NCI-H1105 treated with DMSO at 0.1 percent for 48 hours (cell line): ENCODE measurements at places on chromosomes 12 and 14.
A peak's percentile ranks its signal among the peaks of the same experiment; 100 is the strongest.

DNA sequence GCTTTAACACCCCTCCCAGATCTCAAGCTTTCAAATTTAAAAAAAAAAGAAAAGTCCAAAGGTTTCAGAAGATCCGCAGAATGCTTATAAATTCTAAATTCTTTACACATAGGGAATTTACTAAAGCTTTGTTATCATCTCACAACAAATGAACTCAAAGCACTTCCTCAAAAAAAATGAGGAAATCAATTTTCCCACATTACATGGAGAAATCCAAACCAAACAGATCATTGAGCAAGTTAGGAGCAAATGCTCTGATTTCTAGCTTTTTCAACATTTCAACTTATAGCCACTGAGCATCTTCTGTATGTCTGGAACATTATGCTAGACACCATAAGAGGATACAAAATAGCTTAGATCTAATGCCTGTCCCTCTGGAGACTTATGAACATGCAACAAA, 161.0 kb downstream of the CEP128 start:
- DNase-seq = no peak

DNA sequence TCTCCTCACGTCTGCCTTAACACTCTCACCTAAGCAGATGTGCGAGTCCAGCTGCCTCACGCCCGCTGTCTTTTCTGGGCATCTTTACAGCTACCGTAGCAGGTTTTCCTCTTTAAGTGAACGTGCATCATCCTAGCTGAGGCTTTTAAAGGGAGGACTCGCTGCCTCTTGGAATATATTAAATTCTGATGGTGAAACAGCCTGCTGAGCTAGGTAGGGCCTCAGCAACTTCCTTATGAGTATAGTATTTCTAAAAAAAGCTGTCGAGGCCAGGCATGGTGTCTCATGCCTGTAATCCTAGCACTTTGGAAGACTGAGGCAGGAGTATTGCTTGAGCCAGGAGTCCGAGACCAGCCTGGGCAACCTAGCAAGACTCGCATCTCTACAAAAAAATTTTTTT, 32.2 kb downstream of the TESC start:
- no peak for DNase-seq

- DNase-seq = no peak
Measured at GRCh38 chr12:125161712-125162022, 96.4 kb downstream of the AACS start.

DNA sequence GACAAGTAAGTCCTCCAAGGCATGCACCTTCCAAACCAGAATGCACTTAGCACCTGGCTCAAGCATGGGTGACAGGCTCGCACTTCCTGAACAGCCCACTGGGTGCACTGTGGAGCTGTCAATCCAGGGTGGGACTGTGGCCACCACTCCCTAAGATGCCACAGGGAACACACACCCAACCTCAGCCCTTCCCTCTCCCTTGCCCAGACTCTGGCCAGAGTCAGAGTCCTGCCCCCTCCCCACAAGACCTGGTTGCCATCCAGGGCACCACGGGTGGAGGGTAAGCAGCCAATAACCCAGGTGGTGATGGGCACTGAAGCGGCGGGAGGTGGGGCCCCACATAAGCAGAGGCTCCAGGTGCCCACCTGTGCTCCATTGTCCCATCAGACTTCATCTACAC, 160.6 kb downstream of the MYRFL start:
- no peak for DNase-seq

DNA sequence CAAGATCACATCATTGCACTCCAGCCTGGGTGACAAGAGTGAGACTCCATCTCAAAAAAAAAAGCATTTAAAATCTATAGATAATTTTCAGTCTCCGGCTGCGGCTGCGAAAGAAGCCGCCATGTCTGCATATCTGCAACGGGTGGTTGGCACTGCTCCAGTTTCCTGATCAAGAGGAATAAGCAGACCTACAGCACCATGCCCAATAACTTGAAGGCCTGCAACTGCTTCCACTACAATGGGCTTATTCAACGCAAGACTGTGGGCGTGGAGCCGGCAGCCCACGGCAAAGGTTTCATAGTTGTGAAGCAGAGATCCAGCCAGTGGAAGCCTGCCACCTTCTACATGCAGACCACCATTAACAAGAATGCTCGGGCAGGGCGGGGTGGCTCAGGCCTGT, 30.6 kb upstream of the EID3 start:
- DNase-seq = no peak

DNA sequence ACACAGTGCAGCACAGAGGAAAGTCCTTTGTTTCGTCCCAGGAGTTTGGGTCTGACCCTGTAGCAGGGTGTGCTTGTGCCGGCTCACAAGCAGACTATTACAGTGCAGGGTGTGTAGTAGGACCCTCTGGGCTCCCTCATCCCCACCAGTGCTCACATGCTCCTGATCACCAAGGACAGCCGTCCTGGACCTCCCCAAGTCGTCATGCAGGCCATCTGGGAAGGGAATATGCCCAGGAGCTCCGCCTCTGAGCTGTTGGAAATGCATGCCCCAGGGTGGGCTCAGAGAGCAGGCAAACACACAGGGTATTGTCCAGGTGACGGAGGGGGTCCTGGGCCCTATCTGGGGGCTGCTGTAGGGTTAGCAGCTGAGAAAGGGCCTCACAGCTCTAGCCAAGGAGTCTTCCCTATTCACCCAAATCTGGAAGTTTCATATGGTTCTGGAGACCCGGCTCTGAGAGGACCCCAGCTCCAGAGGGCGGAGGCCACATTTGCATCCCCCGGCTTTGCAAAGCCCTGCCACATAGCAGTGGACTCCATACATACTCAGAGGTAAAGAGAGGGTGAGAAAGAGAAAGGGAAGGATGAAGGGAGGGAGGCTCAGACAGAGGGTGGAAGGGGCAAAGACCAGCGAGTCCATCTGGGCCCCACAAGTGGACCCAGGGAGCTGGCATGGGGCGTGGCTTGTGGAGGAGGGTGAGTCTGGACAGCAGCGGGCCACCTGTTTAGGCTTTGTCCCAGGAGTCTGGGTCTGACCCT, 53.5 kb upstream of the PPP2R5C start:
- DNase-seq = no peak

GRCh38 chr14:70359076-70359424, 433 bp downstream of the COX16 start:
- no peak for DNase-seq

- DNase-seq = peak; percentile 78
Measured at GRCh38 chr12:81627336-81628189, 131.6 kb downstream of the PPFIA2 start.
